ENCODE measurements at places on chromosomes 12 and 14.

DNA sequence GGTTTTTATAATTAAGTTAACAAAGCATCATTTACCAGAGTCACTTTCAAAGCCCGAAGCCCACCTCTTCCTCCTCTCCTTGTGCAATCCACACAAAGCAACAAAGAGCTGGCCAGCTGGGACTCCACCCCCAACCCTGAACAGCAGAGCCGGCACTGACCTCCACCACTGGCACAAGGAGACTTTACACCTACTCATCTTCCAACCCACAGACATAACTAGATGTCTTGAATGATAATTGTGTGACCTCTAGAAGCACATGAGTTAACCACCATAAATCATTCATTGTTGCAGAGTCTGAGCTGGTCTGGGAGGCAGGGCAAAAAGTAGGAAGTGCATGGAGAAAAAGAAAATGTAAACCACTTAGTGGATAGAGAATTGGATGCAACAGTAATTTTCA, 72.2 kb downstream of the ST8SIA1 start:
- no peak for DNase-seq

- DNase-seq, result no peak
Observed at GRCh38 chr12:30197392-30198057, 413.8 kb upstream of the TMTC1 start.

DNA sequence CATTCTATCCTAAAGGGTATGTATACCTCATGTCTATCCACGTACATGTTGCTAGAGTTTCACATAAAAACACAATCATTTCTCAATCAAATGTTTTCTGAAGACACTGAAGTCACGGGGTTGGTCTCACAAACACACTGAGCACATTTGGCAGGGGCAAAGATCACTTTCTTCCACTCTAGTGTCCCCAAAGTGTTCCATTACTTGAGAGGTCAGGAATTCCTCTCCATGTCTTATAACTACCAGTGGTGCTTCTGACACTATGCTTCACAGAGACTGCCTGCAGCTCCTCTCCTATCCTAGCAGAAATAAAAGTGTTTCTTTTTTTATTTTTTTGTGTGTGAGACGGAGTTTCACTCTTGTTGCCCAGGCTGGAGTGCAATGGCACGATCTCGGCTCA, 19.1 kb downstream of the ZFYVE1 start:
- no peak for DNase-seq

DNA sequence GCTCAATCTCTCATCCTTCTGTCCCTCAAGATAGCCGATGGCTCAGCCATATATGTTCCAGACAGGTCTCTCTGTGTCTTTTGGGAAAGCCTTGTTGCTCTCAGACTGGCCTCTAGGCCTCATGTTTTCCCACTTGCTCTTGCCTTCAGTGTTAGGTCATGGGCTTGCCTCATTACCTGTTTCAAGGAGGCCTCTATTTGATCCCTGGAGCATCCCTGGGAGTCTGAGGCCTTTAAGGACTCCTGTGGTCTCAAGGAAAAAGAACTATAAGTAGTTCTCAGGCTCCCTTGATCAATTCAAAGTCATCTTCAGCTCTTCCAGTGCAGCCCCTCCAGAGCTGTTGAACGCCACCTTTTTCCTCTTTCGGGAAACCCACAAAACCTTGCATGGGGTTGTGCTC, 47.9 kb downstream of the NTF3 start:
- DNase-seq, result no peak

DNA sequence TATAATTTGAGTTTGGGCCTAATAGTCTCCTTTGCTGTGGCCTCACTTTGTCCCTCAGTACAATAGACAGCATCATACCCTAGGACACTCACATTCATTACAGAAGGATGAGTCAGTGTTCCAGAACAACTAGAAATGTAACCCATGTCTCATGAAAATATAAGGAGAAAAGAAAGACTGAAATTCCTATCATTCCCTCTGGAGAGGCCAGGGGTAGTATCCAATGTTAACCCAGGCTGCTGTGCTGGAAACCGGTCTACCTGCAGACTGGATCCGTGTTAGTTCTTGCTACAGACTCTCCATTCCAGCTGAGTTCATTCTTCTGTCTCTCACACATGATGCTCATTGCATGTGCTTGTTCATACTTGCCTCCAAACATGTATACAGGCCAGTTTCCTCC, 75.8 kb upstream of the HOXC13 start:
- DNase-seq, result no peak

DNA sequence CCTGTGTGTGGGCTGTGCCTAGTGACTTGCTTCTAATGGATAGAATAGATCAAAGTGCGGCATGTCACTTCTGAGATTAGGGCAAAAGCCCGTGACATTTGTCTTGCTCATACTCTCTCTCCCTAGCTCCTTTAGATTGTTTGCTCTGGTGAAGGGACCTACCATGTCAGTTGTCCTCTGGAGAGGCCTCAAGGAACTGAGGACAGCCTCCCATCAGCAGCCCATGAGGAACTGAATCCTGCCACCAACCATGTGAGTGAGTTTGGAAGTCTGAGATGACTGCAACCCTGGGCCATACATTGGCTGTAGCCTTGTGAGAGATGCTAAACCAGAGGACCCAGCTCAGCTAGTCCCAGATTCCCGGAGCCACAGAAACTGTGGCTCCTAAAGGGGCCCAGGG, 101.6 kb upstream of the ESRRB start:
- no peak for DNase-seq

GRCh38 chr12:27772328-27773049, 7.5 kb upstream of the KLHL42 start:
- DNase-seq, result no peak

DNA sequence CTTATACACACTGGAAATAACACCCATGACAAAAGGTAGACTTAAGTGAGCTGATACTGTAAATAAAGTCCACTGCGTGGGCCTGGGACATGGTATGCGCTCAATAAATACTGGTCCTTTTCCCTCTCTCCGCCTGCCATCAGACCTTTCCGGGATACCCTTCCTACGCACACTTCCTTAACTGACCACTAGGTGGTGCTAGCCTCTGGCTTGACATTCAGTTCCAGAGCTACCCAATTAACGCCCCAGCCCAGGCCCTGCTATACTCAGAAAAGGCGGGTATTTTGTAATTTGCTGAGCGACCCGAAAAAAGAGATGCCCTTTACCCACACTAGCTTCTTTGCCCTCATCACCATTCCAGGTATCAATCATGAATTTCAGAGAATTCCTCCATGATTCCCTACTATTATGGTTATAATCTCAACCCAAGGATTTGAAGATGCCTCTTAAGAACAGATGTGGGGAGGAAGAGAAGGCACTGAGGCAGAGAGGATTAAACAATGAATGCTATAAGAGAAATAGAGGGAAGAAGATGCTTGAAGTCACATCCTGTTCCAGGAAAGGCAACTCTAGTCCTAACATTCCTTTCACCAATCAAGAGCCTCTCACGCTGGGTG, 3.9 kb upstream of the LRP1 start:
- DNase-seq, result peak; percentile 66

- DNase-seq, result no peak
Observed at GRCh38 chr12:593396-594270, 69.6 kb downstream of the NINJ2 start.

GRCh38 chr12:2335513-2335912, 282.7 kb downstream of the CACNA1C start:
- no peak for DNase-seq

DNA sequence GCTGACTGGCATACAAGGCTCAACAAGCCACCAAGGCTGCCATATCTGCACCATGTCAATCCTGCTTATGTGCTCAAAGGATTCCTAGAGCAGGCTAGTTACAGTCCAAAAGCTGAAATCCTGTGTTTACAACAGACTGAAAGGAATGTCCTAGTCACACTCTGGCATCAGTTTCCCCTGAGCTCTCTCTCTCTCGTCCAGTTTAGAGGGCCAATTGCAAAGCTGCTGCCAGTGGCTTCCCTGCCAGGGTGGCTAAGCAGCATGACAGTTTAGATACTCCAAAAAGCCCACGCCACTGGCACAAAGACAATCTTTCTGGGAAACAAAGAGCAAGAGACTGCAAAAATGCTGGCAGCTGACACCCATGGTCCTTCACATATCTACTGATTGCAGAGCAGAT, 392.1 kb downstream of the RPS29 start:
- DNase-seq, result no peak

GRCh38 chr12:103244596-103244995, 251.2 kb downstream of the C12orf42 start:
- DNase-seq, result no peak

GRCh38 chr14:67141146-67141900, 47.9 kb upstream of the GARIN2 start:
- DNase-seq, result no peak

DNA sequence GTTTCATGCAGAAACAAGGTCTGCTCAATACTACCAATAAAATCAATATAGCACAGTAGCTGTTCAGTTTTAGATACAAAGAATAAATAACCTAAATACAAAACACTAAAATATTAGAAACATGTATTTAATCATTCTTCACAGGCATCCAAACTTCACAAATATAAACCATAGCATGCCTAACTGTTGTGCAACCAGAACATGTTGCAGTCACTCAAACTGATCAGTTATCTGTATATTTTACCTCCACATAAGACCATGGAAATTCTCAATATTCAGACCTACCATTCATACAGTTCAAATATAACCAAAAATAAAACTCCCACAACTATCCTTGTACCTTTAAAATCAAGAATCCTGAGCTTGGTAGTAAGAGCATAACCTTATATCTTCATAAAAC, 83.1 kb upstream of the PAWR start:
- DNase-seq, result no peak

DNA sequence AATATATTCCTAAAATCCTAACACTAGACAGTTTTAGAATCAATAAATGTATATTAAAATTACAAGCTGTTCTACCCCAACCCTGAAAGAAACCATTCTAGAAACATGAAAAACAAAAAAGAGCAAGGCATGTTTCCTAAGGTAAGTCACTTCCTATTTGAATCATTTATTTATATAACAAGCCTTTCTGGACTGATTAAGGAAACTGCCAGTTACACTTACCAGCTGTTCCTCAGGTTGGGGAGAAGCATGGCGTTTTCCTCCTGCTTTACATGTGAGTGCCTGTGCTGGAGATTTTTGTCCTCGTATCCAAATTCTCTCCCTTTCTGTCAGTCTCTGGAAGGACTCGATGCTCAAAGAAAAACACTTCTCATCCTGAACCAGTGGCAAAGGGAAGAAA, 183.3 kb downstream of the EFCAB11 start:
- no peak for DNase-seq

- DNase-seq, result no peak
Observed at GRCh38 chr12:29961231-29961630, 177.5 kb upstream of the TMTC1 start.

- no peak for DNase-seq
Observed at GRCh38 chr12:49261721-49262120, 3.2 kb upstream of the TUBA1C start.

- DNase-seq, result peak; percentile 12
Observed at GRCh38 chr12:51351913-51352532, 5.5 kb upstream of the CELA1 start.

DNA sequence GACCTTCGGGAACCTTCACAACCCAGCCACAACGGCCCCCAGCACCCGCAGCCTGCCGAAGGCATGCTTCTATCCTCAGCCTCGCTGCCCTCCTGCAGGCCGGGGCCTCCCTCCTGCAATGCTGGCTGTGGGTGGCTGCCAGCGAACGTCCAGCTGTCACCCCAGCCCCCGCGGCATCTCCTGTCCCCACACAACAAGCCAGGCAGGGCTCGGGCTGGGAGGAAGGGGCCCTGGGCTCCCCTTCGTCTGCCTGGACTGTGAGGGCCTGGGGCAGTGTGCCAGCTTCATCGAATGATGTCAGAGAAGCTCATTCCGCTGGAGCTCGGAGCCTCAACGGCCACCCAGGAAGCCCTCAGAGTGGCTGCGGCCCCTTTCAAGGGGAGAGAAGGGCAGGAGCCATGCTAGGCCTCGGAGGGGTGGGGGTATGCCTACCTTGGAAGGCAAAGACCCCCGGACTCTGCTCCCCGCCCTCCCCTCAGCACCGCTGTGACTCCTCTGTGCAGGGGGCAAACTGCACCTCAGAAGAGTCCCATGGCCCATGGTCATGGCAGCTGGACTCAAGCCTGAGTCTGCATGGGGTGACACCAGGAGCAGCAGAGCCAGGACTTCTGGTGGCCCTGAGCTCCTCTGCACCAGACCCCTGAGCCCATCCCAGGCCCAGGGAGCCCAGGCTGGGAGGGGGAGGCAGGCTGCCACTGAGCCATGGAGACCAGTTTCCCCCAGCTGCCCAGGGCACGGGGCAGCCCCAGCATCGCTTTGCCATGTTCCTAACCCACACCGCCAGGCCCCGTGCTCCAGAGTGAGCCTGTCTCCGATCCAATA, 24.7 kb upstream of the C14orf180 start:
- no peak for DNase-seq

DNA sequence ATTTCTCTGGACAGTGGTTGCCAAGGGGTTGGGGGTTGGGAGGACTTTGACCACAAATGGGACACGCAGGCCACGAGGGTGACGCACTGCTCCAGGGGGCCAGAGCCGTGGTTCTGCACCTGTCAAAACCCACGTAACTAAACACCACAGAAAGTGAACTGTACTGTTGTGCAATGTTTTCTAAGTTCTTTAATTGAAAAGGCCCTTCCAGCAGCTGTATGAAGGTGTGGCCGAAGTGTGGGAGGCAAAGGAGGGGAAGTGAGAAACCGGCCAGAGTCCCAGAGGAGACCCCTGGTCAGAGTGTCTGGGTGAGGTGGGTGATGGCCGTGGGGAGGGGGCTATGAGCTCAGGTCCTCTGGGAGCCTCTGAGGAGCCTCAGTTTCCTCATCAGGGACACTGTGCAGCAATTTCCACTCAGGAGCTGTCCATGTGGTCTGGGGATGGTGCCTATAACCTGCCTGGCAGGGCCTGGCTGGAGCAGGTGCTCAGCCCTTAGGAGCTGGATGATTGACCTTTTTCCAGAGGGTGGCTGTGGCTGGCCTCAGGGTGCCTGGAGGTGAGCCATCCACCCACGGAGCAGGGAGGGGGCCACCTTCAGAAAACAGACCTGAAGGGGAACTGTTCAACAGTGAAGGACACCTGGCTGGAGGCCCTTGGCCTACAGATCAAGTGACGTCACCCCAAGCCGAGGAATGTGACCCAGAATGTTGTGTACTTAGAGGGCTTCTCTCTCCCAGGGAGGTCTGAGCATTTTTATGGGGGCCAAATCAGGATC, 9.8 kb upstream of the BDKRB2 start:
- no peak for DNase-seq
